ENCODE measurements at places on chromosomes 4 and X.

DNA sequence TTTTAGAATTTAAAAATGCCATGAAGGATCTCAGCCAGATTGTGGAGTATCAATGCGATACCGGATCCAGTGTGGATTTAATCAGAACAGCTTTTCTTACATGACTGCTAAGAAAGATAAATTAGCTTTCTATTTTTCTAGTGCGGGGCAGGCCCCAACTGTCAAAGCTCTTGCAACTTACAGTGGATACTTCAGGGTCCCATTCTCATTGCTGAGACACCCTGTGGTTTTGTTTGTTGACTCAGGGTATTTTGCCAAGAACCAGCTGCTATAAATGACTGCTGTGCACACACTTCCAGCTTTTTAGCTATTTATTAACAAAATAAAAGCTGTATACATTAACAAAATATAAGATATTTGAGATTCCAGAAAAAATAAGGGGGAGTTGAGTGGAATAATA lies 166.4 kb downstream of the DCLK2 start:
- H3K36me3 ChIP-seq = peaks cover 19% of the 10 kb centered on the region
- H3K27ac ChIP-seq = peak overlapping the region; percentile 82
- no peaks in the 10 kb centered on the region for H3K27me3 ChIP-seq
- no peak overlapping the region for H3K4me3 ChIP-seq

DNA sequence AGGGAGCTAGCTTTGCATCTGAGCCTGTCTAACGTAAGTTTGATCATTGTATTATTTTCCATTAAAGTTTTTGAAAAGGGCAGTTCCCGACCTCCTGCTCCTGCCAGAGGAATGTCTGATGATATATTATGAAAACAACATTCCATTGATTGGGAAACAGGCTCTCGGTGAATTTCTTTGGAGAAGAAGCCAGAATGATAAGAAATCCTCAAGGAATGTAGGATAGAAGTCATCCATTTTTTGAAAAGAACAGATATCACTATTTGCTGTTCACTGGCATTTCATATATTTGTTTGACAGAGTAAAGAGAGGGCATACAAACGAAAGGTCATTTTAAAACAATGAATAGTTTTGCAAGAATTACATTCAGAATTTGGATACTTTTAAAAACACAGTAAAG lies 781.0 kb upstream of the HTR2C start:
- H3K4me1 ChIP-seq = no peaks in the 10 kb centered on the region
- H3K27ac ChIP-seq = no peak overlapping the region
- H3K27me3 ChIP-seq = no peaks in the 10 kb centered on the region
- no peak for DNase-seq
- H3K4me3 ChIP-seq = no peak overlapping the region

- no peak overlapping the region for H3K4me3 ChIP-seq
- H3K27me3 ChIP-seq = no peaks in the 10 kb centered on the region
- no peak overlapping the region for H3K27ac ChIP-seq
- H3K4me1 ChIP-seq = peaks cover 40% of the 10 kb centered on the region
- no peak for DNase-seq
These were observed 17.1 kb downstream of the HERC3 start for GRCh38 chr4:88609387-88609786.

DNA sequence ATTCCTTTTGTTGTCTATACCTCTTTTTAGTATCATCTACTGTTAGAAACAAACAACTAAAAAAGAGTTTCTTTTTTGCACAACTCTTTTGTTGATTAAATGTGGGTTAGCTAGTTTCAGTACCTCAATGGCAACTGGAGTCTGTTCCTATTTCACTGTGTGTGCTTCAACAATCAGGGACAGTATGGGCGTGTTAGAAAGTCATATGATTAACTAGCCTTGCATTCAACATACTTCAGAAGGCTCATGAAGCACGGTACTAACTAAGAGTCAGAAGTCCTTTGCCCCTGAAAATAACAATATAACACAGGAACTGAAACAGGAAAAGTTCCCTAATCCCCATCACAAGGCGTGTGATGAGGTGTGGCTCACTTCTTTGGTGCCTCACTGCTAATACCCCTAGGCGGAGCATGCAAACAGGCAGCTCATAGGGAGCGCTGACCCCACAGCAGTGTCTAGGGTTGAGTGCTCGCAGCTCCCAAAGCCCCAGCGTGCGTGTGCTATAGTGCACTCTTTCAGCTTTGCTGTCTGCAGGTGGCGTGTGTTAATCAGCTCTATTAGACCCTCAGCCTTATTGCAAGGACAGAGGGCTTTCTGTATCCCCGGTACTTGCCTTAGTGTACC lies 203.1 kb upstream of the NDST3 start:
- no peak overlapping the region for H3K4me3 ChIP-seq
- H3K4me1 ChIP-seq = no peaks in the 10 kb centered on the region
- H3K27ac ChIP-seq = no peak overlapping the region
- no peaks in the 10 kb centered on the region for H3K27me3 ChIP-seq

GRCh38 chr4:109994415-109994827 lies 81.7 kb downstream of the EGF start:
- peaks cover 2% of the 10 kb centered on the region for H3K36me3 ChIP-seq
- H3K27me3 ChIP-seq = peaks cover 4% of the 10 kb centered on the region
- no peak overlapping the region for H3K27ac ChIP-seq
- DNase-seq = no peak
- no peaks in the 10 kb centered on the region for H3K4me1 ChIP-seq

- peak overlapping the region; percentile 58 for H3K27ac ChIP-seq
- peak; percentile 70 for DNase-seq
- H3K4me1 ChIP-seq = peaks cover 26% of the 10 kb centered on the region
- H3K27me3 ChIP-seq = no peaks in the 10 kb centered on the region
These were observed 34.7 kb downstream of the NOP14 start for GRCh38 chr4:2928242-2929176.

DNA sequence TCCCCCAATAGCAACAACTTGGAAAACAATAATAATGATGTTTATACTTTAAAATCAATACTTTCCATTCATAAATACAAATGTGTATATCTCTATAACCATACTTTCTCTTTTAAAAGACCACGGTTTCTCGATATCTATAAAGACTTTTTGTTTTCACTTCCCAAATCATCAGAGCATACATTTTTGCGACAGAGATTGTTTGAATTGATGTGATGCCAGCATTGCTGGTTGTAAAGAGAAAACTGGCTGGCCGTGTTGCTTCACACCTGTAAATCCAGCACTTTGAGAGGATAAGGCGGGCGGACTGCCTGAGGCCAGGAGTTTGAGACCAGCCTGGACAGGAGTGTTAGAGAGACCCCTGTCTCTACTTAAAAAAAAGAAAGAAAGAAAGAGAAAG lies 77.6 kb upstream of the ZNF518B start:
- no peak overlapping the region for H3K4me3 ChIP-seq
- no peaks in the 10 kb centered on the region for H3K36me3 ChIP-seq
- DNase-seq = no peak

GRCh38 chrX:70439016-70439415 lies 5.6 kb upstream of the DLG3 start:
- peaks cover 13% of the 10 kb centered on the region for H3K27me3 ChIP-seq
- no peak overlapping the region for H3K4me3 ChIP-seq
- no peaks in the 10 kb centered on the region for H3K36me3 ChIP-seq
- no peak for DNase-seq
- no peak overlapping the region for H3K27ac ChIP-seq

DNA sequence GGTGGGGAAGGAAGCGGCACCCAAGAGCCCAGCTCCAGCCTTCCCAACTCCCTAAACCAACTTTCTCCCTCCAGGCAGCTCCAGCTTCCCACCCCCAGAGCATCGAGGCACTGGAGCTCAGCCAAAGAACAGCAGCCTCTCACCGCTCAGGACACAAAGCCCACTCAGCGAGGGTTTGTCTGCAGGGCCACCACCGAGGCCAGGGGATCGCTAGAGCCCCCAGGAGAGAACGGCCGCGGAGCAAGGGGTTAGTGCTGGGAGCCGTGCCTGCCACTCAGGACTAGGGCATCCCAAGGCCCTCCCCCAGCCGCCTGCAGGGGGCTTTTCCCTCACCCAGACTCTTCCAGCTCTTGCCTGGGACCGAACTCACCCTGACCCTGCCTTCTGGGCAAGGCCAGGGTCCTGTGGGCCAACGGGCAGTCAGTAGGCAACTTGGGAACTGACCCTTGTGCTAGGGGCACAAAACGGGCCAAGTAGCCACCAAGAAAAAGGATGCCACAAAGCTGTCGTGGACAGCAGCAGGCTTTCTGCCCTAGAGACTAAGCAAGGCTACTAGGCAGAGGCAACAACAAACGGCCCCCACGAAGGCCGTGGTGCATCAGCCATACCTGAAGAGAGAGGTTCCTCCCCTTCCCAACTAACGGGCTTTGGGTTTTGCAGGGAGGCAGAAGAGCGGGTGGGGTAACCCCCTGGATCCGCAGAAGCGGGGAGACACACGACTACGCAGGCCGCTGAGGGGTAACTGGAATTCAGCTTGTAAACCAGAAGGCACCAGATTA lies 2.3 kb downstream of the HCFC1 start:
- H3K4me3 ChIP-seq = peak overlapping the region; percentile 100
- no peak for DNase-seq
- H3K27ac ChIP-seq = peak overlapping the region; percentile 100
- no peaks in the 10 kb centered on the region for H3K36me3 ChIP-seq
- H3K4me1 ChIP-seq = peaks cover 53% of the 10 kb centered on the region

- H3K27ac ChIP-seq = no peak overlapping the region
- no peak for DNase-seq
- peaks cover 6% of the 10 kb centered on the region for H3K27me3 ChIP-seq
- no peak overlapping the region for H3K4me3 ChIP-seq
These were observed 35.8 kb upstream of the LEF1 start for GRCh38 chr4:108204518-108204917.

GRCh38 chr4:153346563-153346962 lies 2.1 kb downstream of the MND1 start:
- no peaks in the 10 kb centered on the region for H3K36me3 ChIP-seq
- DNase-seq = no peak
- no peaks in the 10 kb centered on the region for H3K27me3 ChIP-seq
- H3K4me1 ChIP-seq = peaks cover 19% of the 10 kb centered on the region
- no peak overlapping the region for H3K27ac ChIP-seq

DNA sequence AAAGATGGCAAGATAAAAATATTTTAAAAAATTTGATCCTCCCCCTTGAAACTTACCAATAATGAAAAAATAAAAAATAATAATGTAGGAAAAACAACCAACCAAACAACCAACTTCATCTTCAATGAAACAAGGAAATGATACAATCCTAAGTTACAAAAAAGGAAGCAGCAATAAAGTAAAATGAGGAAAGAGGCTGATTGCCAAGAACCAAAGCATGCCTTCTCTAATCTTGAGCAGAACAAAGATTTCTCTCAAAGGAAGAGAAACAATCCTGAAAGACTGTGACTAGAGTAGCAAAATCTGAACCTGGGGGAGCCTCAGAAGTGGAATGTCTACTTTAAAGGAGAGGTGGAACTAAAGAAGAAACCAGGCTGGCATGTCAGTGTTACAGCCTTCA lies 10.9 kb upstream of the WDFY3 start:
- H3K27me3 ChIP-seq = no peaks in the 10 kb centered on the region
- no peaks in the 10 kb centered on the region for H3K36me3 ChIP-seq
- H3K4me1 ChIP-seq = no peaks in the 10 kb centered on the region
- no peak overlapping the region for H3K27ac ChIP-seq
- H3K4me3 ChIP-seq = no peak overlapping the region
- no peak for DNase-seq

GRCh38 chrX:42686296-42686695 lies 91.7 kb downstream of the PPP1R2C start:
- H3K27ac ChIP-seq = no peak overlapping the region
- no peak for DNase-seq
- H3K27me3 ChIP-seq = peaks cover 1% of the 10 kb centered on the region

DNA sequence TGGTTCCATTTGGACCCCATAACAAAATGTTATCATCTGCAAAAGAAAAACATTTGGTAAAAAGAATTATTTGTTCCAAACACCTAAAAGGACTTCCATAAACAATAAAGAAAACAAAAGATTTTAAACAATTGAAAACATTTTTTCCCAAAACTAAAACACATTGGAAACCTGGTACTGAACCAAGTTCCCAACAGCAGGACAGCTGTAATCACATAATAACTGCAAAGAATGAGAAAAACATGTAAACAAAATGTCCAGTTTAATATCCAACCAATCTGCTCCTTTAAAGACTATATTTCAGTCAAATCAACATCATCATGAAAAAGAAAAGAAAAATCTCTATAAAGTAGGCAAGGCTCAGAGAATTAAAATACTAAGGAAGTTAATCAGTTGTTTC lies 36.3 kb downstream of the PRDM5 start:
- no peak for DNase-seq
- peaks cover 5% of the 10 kb centered on the region for H3K4me1 ChIP-seq
- H3K36me3 ChIP-seq = peaks cover 6% of the 10 kb centered on the region
- H3K27ac ChIP-seq = no peak overlapping the region

DNA sequence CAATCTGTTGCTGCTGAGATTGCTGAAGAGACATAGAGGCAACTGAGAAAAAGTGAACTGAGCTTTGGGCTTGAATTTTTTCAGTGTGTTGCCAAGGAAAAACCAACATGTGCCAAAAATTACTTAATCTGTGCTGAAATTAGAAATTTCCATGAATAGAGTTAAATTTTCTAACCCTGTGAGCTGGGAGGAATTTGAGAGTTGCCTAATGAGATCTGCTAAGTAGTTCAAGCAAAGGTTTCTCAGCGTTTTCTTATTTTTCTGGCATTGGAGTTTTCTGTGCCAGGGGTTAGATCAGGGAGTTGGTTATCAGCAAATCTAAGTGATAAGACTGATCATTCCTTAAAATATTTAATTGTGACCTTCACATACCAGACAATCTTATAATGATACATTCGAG lies 457.5 kb upstream of the GNPDA2 start:
- H3K27me3 ChIP-seq = peaks cover 6% of the 10 kb centered on the region
- no peak overlapping the region for H3K4me3 ChIP-seq
- DNase-seq = no peak
- H3K27ac ChIP-seq = no peak overlapping the region
- no peaks in the 10 kb centered on the region for H3K36me3 ChIP-seq
- no peaks in the 10 kb centered on the region for H3K4me1 ChIP-seq

DNA sequence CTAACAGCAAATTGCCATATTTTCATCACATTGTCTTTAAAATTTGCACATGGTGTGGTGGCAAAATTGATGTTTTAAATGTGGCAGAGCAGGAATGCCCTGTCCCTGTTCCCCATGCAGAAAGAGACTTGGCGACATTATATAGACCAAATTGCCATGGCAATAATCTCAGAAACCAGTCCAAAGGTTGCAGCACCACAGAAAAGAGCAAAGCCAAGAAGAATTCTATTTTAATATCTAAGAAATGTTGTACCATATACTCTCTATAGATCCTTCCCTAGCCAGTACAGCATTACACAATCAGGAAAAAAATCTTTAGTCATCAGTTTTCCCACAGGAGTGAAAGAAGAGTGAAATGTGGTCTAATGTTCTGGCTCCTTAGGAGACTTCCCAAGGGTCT lies 80.0 kb downstream of the UGT2B28 start:
- no peak overlapping the region for H3K27ac ChIP-seq
- no peaks in the 10 kb centered on the region for H3K36me3 ChIP-seq
- H3K4me3 ChIP-seq = no peak overlapping the region
- H3K27me3 ChIP-seq = peaks cover 12% of the 10 kb centered on the region

Data from chondrocyte (in vitro differentiated cells).